ENCODE measurements at places on chromosomes 3 and 15. TPM values are rescaled to one million over a fixed set of nuclear protein-coding genes. Genes with fewer than 3 reads are reported as not detected.

The LINGO1 gene
- total RNA-seq: 0.18 TPM

The SYNPR gene
- total RNA-seq: not detected

The EFCAB12 gene
- total RNA-seq: under 0.01 TPM

The SHQ1 gene
- 12.4 TPM for total RNA-seq

The SCN11A gene
- total RNA-seq: 0.23 TPM

The GPR176 gene
- 24.0 TPM for total RNA-seq

The CSTA gene
- not detected for total RNA-seq

The GOLGA8M gene
- 0.39 TPM for total RNA-seq

The PIF1 gene
- total RNA-seq: 7.5 TPM

The ZBTB20 gene
- 14.5 TPM for total RNA-seq

The GOLGA8J gene
- not detected for total RNA-seq

The TMEM43 gene
- total RNA-seq: 98.2 TPM

The DPPA4 gene
- total RNA-seq: 0.92 TPM

The PP2D1 gene
- not detected for total RNA-seq

The SLC9C1 gene
- total RNA-seq: not detected

The GOLGA8H gene
- 0.23 TPM for total RNA-seq

The PRR20G gene
- not detected for total RNA-seq

The METTL6 gene
- total RNA-seq: 19.6 TPM

The PCLAF gene
- 8.5 TPM for total RNA-seq

Measured in glomerular endothelial cell (primary cell).